ENCODE measurements at places on chromosomes 1 and 21. TPM values are rescaled to one million over a fixed set of nuclear protein-coding genes. Genes with fewer than 3 reads are reported as not detected.

TRIM46 gene
- polyA plus RNA-seq = 0.28 TPM

GRCh38 chr1:56137090-56137489 lies 442.3 kb downstream of the PLPP3 start:
- DNase-seq = no peak

CCDC181 gene
- 1.4 TPM for polyA plus RNA-seq

HCRTR1 gene
- polyA plus RNA-seq = 0.15 TPM

DNA sequence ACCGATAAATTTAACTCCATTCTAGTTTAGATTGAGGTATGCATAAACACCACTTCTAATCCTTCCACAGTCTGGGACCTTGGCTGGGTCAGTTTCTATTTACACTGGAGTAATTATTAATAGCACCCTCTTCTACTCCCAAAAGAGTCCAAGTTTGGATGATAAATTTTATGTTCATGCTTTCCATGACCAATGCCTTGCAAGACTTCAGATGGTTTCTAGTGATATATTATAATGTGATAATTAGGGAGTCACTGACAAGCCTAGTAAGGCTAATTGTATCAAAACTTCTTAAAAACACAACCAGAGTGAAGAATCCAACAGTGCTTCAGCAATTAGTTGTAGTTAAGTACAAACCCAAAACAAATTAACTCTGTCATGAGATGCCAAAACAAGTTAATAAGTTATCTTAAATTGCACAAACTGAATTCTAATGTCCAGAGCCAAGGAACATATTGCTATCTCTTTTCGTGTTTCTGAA lies 489.6 kb downstream of the TTLL7 start:
- DNase-seq = no peak

Data from muscle of back (tissue), 13 donors.